HS-27A (cell line): ENCODE measurements at places on chromosomes 12 and 14.

DNA sequence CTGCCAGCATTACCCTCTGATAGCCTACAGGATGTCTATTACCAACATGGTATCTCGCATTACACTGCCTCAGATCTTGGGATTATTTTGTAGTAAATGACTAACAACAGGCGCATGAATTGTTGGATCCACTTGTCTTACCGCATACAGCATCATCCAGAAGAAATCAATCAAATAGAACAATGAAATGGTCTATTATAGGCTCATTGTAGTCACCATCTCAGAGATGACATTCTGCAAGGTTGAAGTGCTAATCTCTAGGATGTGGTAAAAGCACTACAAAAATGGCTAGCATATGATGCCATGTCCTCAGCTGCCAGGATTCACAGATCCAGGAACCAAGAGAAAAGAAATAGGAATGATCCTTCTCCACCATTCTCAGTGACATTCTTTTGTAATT lies 52.0 kb downstream of the WASHC3 start:
- DNase-seq, result no peak

- no peak for DNase-seq
These were observed 93.7 kb upstream of the EEA1 start for GRCh38 chr12:93022603-93023340.

GRCh38 chr14:26132061-26132645 lies 465.7 kb downstream of the NOVA1 start:
- no peak for DNase-seq

DNA sequence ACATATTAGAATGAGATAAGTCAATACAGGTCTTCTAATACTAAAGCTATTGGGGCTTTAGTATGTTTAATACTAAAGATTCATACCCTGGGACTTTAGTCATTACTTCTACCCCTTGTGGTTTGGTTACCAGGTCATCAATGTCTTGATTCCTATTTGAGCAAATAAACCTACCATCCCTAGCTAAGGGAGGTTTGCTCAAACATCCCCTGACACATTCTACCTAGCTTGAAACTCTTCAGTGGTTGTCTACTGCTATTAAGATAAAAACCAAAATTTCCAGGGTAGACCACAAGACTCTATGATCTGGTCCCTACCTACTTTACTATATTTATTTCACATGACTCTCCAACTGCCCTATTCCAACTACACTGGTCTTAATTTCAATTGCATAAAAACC lies 7.3 kb upstream of the C2CD5 start:
- DNase-seq, result no peak

DNA sequence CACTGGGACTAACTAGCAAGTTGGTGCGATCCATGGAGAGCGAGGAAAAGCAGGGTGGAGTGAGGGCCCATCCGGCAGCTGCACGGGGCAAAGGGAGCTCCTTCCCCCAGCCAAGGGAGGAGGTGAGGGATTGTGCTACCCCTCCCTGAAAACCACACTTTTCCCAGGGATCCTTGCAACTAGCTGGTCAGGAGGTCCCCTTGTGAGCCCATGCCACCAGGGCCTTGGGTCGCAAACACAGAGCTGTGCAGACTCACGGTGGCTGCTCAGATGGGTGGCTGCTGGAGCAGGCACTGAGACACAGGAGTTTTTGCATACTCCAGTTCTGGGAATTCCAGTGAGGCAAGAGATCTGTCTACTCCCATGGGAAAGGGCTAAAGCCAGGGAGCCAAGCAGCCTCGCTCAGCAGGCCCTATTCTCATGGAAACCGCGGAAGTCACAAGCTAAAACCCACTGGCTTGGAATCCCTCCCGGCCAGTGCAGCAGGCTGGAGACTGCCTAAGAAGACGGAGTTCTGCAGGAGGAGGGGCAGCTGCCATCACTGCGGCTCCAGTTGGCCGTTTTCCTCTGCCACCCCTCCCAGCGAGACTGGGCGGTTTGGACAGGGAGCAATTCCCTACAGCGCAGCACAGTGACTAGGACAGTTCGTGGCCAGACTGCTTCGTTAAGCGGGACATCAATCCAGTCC lies 10.9 kb upstream of the ZNF705A start:
- peak; percentile 11 for DNase-seq

GRCh38 chr12:6961695-6962284 lies 8.7 kb downstream of the PHB2 start:
- DNase-seq, result peak; percentile 51

- DNase-seq, result peak; percentile 94
These were observed 67.8 kb downstream of the HMGA2 start for GRCh38 chr12:65891987-65892481.

DNA sequence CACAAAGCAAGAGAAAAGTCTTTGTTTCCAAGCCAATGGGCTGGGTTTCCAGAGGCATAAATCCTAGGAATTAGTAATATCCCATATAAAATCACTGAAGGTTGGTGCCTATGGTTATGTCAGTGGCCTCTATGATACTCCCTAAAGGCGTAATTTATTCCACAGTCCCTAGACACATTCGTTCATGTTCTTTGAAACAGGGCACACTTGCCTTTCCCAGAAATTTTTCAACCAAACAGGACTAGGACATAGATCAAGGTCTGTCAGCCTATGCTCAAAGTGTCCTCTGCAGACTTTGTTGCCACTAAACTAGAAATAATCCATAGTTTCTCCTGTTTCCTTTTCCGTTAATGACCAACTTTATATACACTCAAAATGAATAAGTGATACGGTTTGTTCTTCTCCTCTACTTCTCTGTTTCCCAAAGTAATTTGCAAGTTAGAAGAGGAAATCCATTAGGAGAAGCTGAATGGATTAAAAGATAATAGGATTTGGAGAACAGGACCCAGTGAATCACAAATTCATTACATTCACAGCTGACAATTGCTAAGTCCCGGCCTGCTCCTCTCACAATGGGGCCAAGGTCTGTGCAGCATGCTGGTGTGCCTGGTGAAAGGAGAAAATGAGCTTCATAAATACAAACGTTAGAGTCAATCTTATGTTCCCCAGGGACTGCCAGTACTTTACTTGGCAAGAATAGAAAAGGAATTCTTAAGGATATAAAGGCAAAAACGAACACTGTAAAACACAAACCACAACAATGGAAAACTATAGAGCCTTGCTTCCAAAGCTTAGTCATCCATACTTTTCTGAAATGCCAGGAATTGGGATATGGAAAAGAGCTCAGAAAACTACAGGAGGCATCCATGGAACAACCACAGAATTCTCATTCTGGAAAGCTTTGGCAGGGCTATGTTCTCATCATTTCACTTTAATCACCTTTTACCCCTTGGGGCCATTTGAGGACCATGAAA lies 966.2 kb downstream of the NRXN3 start:
- DNase-seq, result no peak

DNA sequence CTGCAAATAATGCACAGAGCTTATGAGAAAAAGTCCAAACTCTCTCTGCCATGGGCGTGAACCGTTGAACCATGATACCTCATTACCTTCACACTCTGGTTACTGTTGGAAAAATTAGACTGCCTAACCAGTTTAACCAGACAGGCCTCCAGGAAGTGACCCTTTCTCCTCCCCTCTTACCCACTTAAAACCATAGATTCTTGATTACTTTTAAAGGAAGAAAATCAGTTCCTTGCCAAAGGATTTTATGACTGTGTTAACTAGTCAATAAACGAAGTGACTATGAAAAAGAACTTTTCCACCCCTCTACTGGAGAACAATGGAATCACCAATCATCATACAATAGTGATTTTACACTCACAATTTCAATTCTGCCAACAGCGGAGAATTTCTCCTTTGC lies 254.0 kb upstream of the ATP2B1 start:
- DNase-seq, result no peak

GRCh38 chr14:75445236-75445635 lies 17.4 kb downstream of the JDP2 start:
- DNase-seq, result no peak

DNA sequence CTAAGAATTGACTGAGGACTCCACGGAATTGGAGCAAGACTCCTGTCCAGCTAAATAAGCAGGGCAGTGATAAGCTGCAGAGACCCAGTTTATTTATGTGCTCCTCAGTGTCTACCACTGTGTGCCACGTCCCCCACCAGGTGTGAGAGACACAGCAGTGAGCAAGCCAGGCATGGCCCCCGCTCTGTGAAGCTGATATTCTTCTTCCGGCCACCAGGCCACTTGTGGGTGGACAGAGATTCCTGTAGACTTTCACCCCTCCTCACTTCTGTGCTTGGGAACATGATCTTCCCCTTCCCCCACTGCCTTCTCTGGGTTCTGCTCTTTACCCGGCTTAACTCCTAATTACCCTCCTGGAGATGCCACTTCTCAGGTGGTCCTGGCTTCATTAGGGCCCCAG lies 21.3 kb downstream of the BRAP start:
- no peak for DNase-seq

- no peak for DNase-seq
These were observed 72.0 kb upstream of the DBX2 start for GRCh38 chr12:45122768-45123380.

- no peak for DNase-seq
These were observed 82.5 kb upstream of the FICD start for GRCh38 chr12:108432423-108433121.

DNA sequence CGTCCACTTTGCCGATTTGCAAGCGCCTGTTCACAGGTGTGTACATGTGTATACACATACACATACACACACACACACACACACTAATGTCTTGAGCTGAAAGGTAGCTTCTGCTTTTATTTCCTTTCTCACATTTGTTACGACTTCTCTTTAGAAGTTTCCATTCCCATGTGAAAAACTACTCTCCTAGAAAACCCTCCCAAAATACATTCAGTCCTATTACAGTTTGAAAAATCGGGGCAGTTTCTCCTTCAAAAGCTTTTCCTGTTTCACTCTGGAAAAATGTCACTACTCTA lies 3.9 kb downstream of the BLTP3B start:
- DNase-seq, result no peak

DNA sequence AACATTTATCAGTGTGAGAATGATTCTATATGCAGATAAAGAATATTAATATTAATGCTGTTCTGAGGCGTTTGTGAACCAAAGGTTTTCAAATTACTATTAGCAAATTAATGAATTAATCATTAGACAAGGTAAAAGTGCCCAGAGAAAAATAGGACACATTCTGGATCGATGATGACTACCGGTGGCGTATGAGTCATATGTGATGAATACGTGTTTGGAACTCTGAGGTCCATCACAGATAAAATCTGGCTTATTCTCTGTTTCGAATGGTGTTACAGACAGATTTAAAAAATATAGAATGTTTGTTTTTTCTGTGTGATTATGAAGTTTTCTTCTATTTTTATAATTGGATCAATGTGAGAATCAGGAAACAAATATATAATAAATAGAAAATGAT lies 79.2 kb upstream of the RTL1 start:
- no peak for DNase-seq

- DNase-seq, result no peak
These were observed 370.3 kb downstream of the SLC6A15 start for GRCh38 chr12:84542289-84542688.

DNA sequence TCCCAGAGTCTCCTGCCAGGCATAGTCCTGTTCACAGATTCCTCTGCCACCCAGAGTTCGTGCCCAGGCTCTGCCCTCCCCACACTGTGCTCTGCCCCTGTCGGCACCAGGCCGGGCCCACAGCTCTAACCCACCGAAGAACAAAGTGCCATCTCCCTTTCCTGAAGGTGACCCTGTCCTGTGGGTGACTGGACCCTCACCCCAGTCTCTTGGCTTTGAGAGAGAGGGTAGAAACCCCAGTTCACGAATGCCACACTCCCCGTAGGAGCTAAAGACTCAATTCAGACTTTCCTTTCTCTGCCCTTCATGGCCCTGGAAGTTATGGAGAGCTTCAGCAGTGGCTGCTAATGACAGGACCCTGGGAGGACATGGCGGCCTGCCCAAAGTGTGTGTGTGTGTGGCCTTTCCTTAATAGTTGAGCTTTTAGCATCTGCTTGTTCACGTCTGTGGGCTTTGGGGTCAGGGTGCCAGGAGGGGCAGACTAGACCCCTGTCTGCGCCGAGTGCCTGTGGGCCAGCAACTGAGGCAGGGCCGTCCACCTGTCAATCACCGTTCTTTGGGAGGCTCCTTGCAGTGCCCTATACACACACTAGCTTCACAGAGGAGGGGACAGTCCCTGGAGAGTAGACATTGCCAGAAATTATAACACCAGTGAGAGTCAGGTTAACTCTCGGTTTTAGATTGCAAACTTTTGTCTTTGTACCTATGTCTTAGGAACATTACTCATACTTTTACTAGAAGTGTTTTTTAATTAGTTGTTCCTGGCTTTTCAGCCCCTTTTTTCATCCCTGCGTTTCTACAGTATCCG lies 84.6 kb upstream of the DYNC1H1 start:
- DNase-seq, result no peak

DNA sequence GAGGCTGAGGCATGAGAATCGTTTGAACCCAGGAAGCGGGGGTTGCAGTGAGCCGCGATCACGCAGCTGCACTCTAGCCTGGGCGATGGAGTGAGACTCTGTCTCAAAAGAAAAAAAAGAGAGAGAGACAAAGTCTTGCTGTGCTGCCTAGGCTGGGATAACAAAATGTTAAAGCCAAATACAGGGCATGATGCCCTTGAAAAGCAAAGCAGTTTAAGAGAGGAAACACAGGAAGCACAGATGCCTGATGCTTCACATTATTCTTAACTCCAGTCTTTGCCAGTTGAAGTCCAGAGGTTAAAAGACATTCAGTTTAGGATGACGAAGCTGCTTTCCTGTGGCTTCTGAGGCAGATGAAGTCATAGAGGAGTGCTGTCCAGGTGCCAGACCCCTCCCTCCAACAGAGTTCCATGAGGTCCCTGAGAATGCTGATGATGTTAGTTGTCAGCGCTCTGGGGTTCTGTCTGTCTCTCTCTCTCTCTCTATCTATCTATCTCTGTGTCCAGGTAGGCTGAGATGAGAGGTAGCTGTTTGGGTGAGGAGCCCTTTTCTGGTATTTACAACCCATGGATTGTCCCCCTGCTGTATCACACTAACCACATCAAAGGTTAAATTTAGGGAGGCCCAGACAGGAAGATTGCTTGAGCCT lies 4.9 kb upstream of the MRPL52 start:
- DNase-seq, result peak; percentile 60

DNA sequence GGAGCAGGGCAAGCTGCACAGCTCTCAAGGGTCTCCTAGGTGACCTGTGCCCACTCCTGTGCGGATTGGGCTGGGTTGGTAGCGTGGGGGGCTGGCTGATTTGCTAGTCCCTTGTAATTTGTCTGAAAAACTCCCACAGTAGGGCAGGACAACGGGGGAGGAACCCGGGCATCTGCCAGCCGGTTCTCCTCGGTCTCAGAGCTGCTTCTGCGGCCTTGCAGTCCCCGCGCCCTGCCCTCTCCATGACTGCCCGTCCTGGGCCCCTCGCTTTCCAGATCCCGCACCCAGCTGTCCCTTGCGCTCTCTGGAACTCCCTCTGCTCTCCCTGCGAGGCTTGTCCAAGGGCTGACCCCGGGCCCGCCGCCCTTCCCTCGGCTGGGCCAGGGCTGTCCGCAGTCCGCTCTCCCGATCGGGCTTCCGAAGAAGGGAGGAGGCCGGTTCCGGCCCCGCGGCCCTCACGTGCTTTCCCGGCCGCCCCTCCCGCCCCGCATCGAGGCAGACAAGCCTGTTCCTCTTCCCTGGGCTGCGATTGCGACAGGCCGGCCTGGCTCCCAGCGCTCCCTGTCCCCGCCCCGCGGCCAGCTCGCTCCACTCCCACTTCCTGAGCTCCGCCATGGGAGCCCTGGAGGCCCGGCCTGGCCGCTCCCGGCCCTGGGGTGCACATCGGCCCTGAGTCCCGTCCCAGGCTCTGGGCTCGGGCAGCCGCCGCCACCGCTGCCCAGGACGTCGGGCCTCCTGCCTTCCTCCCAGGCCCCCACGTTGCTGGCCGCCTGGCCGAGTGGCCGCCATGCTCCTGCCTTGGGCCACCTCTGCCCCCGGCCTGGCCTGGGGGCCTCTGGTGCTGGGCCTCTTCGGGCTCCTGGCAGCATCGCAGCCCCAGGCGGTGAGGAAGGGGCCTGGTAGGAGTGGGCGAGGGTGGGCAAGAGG lies at the start of gene LTBR:
Gene LTBR (plus strand): TSS at position 591 of the 927 bp plus-strand sequence. CDS start 197 bp downstream, at position 788.
- peak; percentile 68 for DNase-seq
